ENCODE measurements at places on chromosomes 16 and 17. TPM values are rescaled to one million over a fixed set of nuclear protein-coding genes. Genes with fewer than 3 reads are reported as not detected.

Gene FLOT2
- total RNA-seq: 66.0 TPM

Gene HOXB4
- 2.5 TPM for total RNA-seq

Gene OR4D1
- total RNA-seq: 0.40 TPM

Gene CEP20
- total RNA-seq: 49.0 TPM

Gene KAT8
- 64.5 TPM for total RNA-seq

Gene EFCAB5
- total RNA-seq: 0.55 TPM

Gene STX1B
- 0.72 TPM for total RNA-seq

Gene TEKT1
- total RNA-seq: not detected

Gene SLC12A3
- total RNA-seq: not detected

Gene CAMKK1
- 2.7 TPM for total RNA-seq

Gene HOXB3
- total RNA-seq: 2.0 TPM

Gene KRT33A
- not detected for total RNA-seq

Gene ACSM5
- total RNA-seq: not detected

Gene PHB1
- 404 TPM for total RNA-seq

Gene BCL6B
- total RNA-seq: 0.74 TPM

Gene MMD
- 27.7 TPM for total RNA-seq

Gene TSNAXIP1
- total RNA-seq: 0.50 TPM

Measured in activated naive CD4-positive, alpha-beta T cell treated with anti-CD3 and anti-CD28 coated beads for 36 hours (primary cell).